ENCODE measurements at places on chromosomes 16 and 17.

GRCh38 chr17:69447726-69448125, 33.2 kb downstream of the MAP2K6 start:
- DNase-seq: no peak
- H3K4me1 ChIP-seq: no peaks in the 10 kb centered on the region
- no peaks in the 10 kb centered on the region for H3K36me3 ChIP-seq
- H3K4me3 ChIP-seq: no peak overlapping the region
- H3K27ac ChIP-seq: no peak overlapping the region

- no peak for DNase-seq
- H3K4me1 ChIP-seq: no peaks in the 10 kb centered on the region
- no peaks in the 10 kb centered on the region for H3K27me3 ChIP-seq
- H3K4me3 ChIP-seq: no peak overlapping the region
- no peak overlapping the region for H3K27ac ChIP-seq
Observed at GRCh38 chr17:31931756-31932155, 5.1 kb upstream of the SUZ12 start.

GRCh38 chr17:12667299-12667958, 1.7 kb downstream of the MYOCD start:
- H3K27ac ChIP-seq: no peak overlapping the region
- H3K4me1 ChIP-seq: peaks cover 11% of the 10 kb centered on the region
- DNase-seq: peak; percentile 15
- H3K4me3 ChIP-seq: no peak overlapping the region
- no peaks in the 10 kb centered on the region for H3K36me3 ChIP-seq

GRCh38 chr17:51507444-51507843, 247.1 kb downstream of the UTP18 start:
- no peak overlapping the region for H3K27ac ChIP-seq
- no peaks in the 10 kb centered on the region for H3K36me3 ChIP-seq
- no peak overlapping the region for H3K4me3 ChIP-seq
- no peak for DNase-seq
- peaks cover 4% of the 10 kb centered on the region for H3K27me3 ChIP-seq

- H3K36me3 ChIP-seq: peaks cover 4% of the 10 kb centered on the region
- H3K4me1 ChIP-seq: peaks cover 8% of the 10 kb centered on the region
- H3K4me3 ChIP-seq: peak overlapping the region; percentile 94
- DNase-seq: peak; percentile 37
Observed at GRCh38 chr17:8436169-8436843, 622 bp downstream of the NDEL1 start.

- DNase-seq: peak; percentile 85
- no peak overlapping the region for H3K27ac ChIP-seq
- H3K27me3 ChIP-seq: no peaks in the 10 kb centered on the region
- no peaks in the 10 kb centered on the region for H3K36me3 ChIP-seq
- no peaks in the 10 kb centered on the region for H3K4me1 ChIP-seq
- H3K4me3 ChIP-seq: no peak overlapping the region
Observed at GRCh38 chr16:85296859-85297660, 184.8 kb upstream of the CIBAR2 start.

DNA sequence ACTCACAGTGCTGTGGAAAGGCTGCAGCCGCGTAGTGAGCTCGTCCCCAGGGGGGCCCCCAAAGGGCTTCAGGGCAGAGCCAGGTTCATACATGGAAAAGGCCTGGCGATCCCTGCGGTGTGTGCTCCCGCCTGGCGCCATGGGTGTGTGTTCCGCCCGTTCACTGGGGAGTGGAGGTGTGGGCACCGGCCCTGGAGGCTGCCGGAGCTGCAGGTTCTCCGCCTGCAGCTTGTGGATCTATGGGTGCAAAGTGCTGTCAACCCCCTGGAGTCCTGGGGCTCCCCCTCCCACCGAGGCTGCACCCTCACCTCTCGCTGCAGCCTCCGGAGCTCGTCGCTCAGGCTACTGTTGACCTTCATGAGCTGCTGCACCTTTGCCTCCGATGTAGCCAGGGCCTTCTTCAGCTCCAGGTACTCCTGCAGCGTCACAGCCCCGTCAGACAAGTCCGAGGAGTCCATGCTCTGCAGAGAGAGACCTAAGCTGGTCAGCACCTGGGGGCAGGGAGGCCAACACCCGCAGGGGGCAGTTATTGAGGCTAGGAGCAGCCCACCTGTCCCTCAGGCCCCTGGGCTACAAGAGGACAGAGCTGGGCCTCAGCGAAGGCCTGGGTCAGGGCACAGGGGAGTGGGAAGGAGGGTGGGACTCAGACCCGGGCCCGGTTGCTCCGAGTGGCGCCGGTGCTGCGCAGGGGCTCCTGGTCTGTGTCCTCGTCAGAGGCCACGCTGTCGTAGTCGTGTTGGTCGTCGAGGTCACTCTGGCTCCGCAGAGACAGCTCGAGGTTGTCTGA, 7.9 kb downstream of the TP53I13 start:
- DNase-seq: no peak
- no peaks in the 10 kb centered on the region for H3K4me1 ChIP-seq
- H3K27me3 ChIP-seq: no peaks in the 10 kb centered on the region
- H3K27ac ChIP-seq: no peak overlapping the region
- H3K4me3 ChIP-seq: no peak overlapping the region

GRCh38 chr17:61659437-61659836, 68.4 kb upstream of the NACA2 start:
- no peak overlapping the region for H3K27ac ChIP-seq
- DNase-seq: no peak

DNA sequence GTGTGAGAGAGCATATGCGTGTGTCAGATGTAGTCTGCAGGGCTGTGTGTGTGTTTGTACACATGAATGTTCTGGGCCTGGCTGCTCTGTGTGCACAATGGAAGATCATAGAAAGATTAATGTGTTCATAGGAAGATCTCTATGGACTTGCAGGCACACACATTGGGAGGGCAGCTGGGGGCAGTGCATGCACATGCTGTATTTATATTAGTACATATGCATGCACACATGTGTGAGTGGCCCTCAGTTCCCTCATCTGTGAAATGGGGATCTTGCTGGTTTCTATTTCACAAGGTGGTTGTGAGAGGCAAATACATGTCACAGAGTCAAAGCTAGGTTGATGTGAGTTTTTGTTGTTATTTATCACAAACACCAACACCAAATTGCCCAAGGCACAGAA, 2.1 kb downstream of the CA7 start:
- H3K27me3 ChIP-seq: peaks cover 8% of the 10 kb centered on the region
- no peak for DNase-seq
- H3K4me3 ChIP-seq: no peak overlapping the region
- no peaks in the 10 kb centered on the region for H3K36me3 ChIP-seq
- H3K4me1 ChIP-seq: no peaks in the 10 kb centered on the region

DNA sequence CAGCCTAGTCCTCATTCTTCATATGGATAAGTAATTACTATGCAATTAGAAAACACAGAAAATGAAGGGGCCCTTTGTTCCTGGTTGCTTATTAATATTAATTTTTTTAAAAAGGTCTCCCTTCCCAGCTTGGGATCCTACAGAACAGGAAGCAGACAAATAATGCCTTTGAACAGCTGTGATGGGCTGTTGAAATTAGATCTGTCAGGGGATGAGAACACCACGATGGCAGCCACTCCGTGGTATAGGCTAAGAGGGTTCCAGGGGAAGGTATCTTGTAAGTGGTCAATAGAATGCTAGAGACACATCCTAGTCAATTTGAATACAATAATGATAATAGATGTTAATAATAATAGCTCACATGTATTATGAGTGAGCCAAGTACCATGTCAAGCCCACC, 83.1 kb downstream of the CCDC182 start:
- no peak for DNase-seq
- no peaks in the 10 kb centered on the region for H3K27me3 ChIP-seq
- no peak overlapping the region for H3K4me3 ChIP-seq
- peaks cover 48% of the 10 kb centered on the region for H3K36me3 ChIP-seq

DNA sequence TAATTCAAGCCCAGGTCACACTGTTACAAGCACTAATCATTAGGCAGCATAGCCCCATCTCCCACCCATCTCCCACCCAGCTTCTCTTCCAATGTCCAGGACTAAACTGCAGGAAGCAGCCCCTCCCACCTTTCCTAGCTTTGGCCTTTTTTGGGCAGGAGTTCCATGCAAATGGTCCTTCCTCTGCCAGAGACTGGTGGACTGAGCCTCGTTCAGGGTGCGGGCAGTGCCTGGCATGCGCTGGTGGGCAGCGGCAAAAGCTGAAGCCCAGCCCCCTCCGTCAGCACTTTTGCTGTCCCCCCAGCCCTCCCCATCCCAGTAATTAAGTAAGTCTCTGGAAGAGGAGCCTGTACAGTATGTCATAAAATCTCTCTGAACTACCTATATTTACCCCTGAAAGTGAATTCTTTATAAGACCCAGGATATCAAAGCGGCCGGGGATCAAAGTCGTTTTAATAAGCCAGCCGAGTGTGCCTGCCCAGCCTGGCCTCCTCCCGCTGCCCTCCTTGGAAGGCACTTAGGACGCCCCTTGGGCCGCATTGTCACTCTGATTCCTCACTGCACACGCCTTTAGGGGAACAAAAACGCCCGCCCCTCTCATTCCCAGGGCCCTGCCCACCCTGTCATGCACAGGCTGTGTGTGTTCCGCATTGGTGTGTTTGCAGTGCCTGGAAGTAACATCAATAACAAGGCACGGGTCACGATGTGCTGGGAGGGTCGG, 109.9 kb downstream of the IRX5 start:
- no peak for DNase-seq
- H3K4me1 ChIP-seq: no peaks in the 10 kb centered on the region
- H3K27me3 ChIP-seq: no peaks in the 10 kb centered on the region
- no peak overlapping the region for H3K4me3 ChIP-seq

DNA sequence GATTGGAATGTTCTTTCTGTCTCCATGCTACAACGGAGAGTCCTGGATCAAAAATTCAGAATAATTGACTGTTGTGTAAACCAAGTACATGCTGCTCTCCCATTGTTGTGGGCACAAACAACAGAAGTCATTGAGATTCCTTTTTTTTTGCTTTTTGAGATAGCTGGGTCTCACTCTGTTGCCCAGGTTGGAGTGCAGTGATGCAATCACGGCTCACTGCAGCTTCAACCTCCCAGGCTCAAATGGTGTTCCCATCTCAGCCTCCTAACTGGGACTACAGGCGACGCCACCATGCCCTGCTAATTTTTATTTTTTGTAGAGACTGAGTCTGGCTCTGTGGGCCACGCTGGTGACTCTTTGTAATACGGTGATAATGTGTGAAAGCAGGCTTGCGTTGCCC, 24.5 kb downstream of the NDE1 start:
- peak overlapping the region; percentile 99 for H3K27ac ChIP-seq
- no peak overlapping the region for H3K4me3 ChIP-seq
- peaks cover 26% of the 10 kb centered on the region for H3K36me3 ChIP-seq
- H3K4me1 ChIP-seq: peaks cover 5% of the 10 kb centered on the region

GRCh38 chr17:48295362-48296288, 134.4 kb downstream of the SKAP1 start:
- peaks cover 11% of the 10 kb centered on the region for H3K4me1 ChIP-seq
- peak overlapping the region; percentile 80 for H3K27ac ChIP-seq
- no peaks in the 10 kb centered on the region for H3K36me3 ChIP-seq
- DNase-seq: peak; percentile 63
- peak overlapping the region; percentile 73 for H3K4me3 ChIP-seq

GRCh38 chr16:1273816-1274215, 17.9 kb downstream of the TPSD1 start:
- H3K27me3 ChIP-seq: peaks cover 47% of the 10 kb centered on the region
- H3K36me3 ChIP-seq: no peaks in the 10 kb centered on the region
- no peak overlapping the region for H3K4me3 ChIP-seq
- DNase-seq: no peak

GRCh38 chr16:65202461-65202860, 80.6 kb upstream of the CDH11 start:
- no peaks in the 10 kb centered on the region for H3K4me1 ChIP-seq
- no peaks in the 10 kb centered on the region for H3K36me3 ChIP-seq

DNA sequence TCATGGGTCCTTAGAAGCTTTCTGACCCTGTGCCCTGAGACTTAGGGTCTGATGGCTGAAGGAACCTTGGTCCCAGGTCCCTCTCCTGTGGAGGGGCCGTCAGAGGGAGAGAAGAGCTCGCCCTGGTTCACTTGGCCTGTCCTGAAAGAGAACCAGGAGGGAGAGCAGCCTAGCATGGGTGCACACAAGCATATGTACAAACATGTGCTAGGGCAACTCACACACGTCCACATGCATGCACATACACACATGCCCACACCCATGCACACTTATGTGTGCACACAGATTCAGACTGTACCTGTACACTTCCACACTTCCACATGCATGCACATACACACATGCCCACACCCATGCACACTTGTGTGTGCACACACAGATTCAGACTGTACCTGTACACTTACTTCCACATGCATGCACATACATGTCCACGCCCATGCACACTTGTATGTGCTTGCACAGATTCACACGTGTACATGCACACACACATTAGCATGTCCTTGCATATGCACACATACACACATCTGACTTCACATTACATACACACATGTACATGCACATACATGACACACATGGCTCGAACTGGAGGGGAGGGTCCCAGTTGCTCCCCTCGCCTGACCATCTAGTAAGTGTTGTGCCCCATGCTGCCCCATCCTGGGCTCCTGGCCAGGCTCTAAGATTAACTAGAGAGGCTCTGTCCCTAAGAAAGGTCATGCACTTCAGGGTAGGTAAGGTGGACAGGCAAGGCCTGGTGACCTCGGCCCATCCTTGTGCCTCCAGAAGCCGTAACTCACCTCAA, 122.0 kb downstream of the METRNL start:
- peaks cover 62% of the 10 kb centered on the region for H3K4me1 ChIP-seq
- no peaks in the 10 kb centered on the region for H3K27me3 ChIP-seq
- DNase-seq: no peak

DNA sequence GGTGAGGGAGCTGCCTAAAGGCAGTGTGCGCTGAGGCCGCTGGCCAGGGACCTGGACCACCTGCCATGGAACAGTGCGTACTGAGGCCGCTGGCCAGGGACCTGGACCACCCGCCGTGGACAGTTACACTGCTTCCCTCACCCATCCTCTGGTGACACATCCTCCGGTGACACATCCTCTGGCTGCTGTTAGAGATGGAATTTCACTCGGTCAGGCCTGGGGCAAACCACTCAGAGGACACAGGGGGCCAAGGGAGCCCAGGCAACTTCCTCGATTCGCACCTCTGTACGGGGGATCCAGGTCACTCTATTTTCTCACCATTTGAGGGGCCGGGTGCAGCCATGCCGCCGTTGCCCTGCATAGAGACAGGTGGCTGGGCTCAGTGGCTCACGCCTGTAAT, 32.4 kb upstream of the RPTOR start:
- no peak overlapping the region for H3K27ac ChIP-seq
- no peak for DNase-seq
- no peak overlapping the region for H3K4me3 ChIP-seq
- no peaks in the 10 kb centered on the region for H3K4me1 ChIP-seq

GRCh38 chr17:16026895-16027294, 27.3 kb downstream of the TTC19 start:
- H3K27me3 ChIP-seq: no peaks in the 10 kb centered on the region
- peaks cover 79% of the 10 kb centered on the region for H3K36me3 ChIP-seq
- DNase-seq: no peak
- H3K27ac ChIP-seq: no peak overlapping the region
- H3K4me1 ChIP-seq: no peaks in the 10 kb centered on the region

Measured in common myeloid progenitor, CD34-positive (primary cell).